ENCODE measurements at places on chromosomes 11 and 22.

DNA sequence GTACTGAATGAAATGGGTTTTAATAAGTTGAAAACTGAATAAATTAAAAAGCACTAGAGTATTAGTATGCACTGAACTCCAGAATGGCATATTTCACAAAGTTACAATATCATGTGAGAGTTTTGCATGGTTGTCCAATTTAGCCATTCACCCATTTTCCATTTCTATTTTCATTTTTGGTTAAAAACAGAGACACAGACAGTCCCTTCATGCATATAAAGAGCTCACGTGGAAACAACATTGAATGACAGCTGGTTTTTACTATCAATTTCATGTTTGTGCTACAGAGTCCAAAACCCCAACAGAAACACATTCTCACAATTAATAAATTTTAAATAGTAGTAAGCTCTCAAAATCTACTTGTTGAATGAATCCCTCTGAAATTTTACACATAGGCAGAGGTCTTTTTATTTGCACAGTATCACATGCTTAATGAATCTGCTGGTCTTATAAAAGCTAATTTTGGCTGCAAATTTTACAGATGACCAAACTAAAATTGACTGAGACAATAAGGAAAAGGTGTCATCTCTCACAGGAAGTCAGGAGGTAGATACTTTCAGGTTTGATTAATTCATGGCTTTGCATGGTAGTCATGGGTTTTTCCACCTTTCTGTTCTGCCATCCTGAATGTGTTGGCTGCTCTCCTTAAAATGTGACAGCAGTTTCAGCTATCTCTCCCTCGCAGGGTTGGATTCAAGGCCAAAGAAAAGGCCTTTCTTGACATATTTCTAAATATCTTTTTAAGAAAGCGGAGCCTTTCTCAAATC, 20.6 kb upstream of the DDI1 start:
- DNase-seq, result no peak

DNA sequence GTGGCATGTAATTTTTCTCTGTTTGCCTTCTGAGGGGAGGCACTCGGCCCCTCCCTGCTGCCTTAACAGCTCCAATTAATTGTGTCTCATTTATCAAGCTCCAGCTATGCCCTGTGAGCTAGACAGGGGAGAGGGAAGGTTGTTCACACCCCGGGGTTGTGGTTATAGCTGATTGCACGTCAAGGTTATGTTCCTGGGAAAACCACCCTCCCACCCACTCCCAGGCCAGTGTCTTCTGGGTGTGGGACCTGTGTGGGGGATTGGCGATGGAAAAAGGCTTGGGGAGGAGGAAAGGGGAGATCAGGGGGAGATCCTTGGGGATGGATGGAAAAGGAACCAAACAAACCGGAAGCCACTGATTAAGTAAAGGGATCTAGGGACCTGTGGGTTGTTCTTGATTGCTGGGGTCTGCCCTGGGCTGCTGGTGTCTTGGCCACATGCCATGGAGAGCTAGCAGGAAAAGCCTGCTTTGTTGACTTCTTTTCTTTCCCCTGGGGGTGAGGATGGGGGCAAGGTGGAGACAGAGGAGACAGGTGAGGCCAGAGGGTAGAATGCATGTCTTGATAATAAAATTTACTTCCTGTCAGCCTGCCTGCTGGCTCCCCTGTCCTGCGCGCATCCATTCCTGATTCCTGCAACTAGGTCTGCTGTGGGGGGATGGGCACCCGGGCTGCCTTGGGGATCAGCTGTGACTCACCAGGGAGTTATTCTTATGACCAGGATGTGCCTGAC, 13.5 kb upstream of the SORL1-AS1 start:
- no peak for DNase-seq

- no peak for DNase-seq
Observed at GRCh38 chr11:121236115-121237001, 56.2 kb upstream of the SC5D start.

DNA sequence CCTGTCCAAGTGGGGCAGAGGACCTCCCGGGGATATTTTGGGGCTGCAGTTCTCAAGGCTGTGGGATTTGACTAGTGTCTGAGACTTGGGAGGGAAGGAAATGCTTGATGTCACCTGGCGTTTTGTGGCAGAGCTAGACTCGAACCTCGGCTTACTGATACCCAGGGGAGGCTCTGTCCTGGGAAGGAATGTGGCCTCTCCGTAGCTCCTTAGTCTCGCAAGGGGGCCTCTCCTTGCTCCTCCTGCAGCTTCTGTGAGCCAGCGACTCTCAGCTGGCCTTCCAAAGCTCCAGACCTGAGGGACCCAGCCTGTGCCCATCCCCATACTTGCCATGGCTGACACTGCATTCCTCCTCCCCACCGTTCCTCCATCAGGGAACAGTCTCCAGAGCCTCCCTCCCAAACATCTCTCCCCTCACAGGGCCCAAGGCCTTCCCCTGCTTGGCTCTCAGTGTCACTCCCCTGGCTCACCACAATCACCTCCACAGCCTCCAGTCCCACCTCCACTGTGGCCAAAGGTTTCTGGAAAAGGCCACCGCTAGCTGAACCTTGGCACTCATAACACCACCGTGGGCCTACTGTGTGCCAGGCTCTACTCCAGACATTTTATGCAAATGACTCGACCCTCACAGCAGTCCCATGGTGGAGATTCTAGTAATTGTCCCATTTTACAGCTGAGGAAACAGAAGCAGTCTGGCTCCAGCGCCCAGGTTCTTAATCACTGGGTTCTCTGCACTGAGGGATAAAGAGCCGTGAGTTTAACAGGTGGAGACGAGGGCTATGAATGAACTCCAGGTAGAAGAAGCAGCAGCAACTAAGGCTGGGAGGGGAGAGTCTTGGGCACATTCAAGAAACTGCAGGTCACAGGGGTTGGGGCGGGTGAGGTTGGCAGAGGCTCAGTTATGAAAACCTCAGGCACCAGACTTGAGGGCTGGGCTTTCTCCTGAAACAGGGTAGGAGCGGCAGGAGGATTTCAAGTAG, 12.1 kb downstream of the P2RY2 start:
- no peak for DNase-seq

DNA sequence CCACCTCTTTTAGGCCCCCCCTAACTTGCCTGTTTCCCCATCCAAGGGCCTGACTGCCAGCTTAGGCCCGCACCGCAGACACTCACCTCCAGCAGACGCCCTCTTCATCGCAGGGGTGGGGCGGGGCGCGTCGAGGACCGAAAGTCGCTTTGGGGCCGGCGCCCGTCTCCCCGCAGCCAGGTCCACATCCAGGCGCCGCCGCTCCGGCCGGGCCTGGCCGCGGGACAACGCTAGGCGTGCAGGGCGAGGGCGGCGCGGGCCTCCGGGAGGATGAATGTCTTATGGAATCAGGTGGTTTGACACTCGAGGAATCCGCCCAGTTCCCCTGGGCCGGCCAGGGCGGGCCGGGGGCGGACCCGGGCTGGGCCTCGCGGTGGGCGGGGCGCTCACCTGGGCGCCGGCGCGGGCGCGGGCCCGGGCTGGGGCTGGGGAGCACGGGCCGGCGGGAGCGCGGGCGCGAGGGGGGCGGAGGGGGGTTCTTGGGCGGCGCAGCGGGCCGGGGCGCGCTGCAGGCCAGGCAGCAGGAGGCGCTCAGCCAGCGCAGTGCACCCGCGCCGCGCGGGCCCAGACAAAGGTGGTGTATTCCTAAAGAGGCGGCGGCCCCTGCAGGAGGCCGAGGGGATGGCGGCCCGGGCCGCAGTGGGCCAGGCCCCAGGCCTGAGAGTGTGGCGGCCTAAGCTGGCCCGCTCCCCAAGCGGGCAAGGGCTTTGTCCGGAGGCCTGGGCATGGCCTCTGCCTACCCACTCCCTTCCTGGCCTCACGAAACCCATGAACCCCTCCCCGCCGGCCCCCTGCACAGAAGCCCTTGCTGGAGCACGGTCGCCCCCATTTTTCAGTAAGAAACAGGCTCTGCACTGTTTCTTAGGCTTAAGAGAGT, 177.6 kb downstream of the IGLL1 start:
- no peak for DNase-seq

- DNase-seq, result no peak
Observed at GRCh38 chr22:31618057-31618456, 44.0 kb downstream of the PISD start.

GRCh38 chr22:21760640-21761039, 25.0 kb upstream of the YPEL1 start:
- no peak for DNase-seq

GRCh38 chr22:40976866-40977700, 25.9 kb downstream of the RBX1 start:
- DNase-seq, result no peak

- no peak for DNase-seq
Observed at GRCh38 chr11:88344869-88345268, 7.3 kb upstream of the CTSC start.

- no peak for DNase-seq
Observed at GRCh38 chr11:124639186-124639585, 16.5 kb downstream of the TBRG1 start.

DNA sequence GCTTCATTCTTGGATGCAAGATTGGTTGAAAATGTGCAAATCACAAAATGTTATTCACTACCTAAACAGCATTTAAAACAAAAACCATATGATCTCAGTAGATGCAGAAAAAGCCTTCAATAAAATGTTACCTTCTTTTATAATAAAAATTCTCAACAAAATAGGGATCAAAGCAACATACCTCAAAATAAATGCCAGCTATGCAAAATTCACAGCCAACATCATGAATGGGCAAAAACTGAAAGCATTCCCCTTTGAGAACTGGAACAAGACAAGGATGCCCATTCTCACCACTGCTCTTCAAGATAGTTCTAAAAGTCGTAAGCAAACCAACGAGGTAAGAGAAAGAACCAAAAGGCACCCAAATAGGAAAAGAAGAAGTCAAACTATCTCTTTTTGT, 2.0 kb downstream of the OR5AK2 start:
- no peak for DNase-seq

DNA sequence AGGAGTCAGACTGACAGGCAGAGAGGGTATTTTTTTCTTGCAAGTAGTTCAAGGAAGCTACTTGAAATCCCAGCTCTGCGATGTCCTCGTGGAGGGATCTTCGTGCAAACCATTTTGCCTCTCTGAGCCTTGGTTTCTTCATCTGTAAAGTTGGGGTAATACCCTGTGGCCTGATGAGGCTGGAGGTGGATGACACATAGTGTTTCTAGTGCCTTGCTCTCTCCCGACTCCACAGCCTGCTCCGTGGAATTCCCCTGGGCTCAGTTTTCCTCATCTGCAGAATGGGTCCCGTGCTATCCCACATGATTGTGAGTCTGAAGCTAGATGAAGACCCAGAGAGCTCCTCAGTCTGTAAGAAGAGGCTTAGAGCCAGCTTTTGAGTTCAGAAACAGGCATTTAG, 32.7 kb downstream of the DAGLA start:
- no peak for DNase-seq

- no peak for DNase-seq
Observed at GRCh38 chr11:6646918-6647679, 8.5 kb downstream of the DCHS1 start.

GRCh38 chr22:32686354-32686753, 115.2 kb upstream of the TIMP3 start:
- no peak for DNase-seq

GRCh38 chr22:24189249-24190158, 8.2 kb downstream of the SUSD2 start:
- no peak for DNase-seq
